Right renal cortex interstitium (tissue), 3 donors: ENCODE measurements at places on chromosomes 7 and 10. TPM values are rescaled to one million over a fixed set of nuclear protein-coding genes. Genes with fewer than 3 reads are reported as not detected.

DNA sequence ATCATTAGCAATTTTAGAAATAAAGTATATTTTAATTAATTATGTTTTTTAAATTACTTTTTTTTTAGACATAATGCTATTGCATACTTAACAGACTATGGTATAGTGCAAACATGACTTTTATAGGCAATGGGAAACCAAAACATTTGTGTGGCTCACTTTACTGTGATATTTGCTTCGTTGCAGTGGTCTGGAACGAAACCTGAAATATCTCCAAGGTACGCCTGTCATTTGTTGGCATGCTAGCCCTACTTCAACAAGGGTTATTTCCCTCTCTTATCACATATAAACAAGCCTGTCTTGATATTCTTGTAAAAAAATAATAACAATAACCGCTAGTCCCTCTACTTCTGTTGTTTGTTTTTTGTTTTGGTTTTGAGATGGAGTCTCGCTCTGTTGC, 74.2 kb downstream of the TYW1B start:
- no peak for DNase-seq

- no peak for DNase-seq
Measured at GRCh38 chr10:117492504-117492903, 50.0 kb upstream of the EMX2 start.

GRCh38 chr7:81114633-81115032, 195.8 kb upstream of the SEMA3C start:
- DNase-seq, result no peak

GRCh38 chr7:100435401-100436304, 644 bp downstream of the PPP1R35 start:
- DNase-seq, result no peak

DNA sequence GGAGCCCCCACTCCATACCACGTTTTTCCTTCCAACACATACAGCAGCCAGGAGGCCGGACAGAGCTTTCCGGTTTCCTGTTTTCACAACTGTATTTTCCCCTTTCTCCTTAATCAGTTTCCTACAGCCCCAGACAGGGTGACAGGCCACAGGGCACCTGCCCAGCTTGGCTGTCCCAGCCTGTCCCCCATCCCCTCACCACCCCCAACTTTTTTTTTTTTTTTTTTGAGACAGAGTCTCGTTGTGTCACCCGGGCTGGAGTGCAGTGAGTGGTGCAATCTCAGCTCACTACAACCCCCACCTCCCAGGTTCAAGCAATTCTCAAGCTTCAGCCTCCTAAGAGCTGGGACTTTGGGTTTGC, 10.3 kb upstream of the HSPB1 start:
- DNase-seq, result no peak

Gene GPR15LG
- polyA plus RNA-seq, result not detected

Gene CUBN
- 182 TPM for polyA plus RNA-seq

Gene LEP
- 0.19 TPM for polyA plus RNA-seq
